ENCODE measurements at places on chromosomes 5 and 9. TPM values are rescaled to one million over a fixed set of nuclear protein-coding genes. Genes with fewer than 3 reads are reported as not detected.

DNA sequence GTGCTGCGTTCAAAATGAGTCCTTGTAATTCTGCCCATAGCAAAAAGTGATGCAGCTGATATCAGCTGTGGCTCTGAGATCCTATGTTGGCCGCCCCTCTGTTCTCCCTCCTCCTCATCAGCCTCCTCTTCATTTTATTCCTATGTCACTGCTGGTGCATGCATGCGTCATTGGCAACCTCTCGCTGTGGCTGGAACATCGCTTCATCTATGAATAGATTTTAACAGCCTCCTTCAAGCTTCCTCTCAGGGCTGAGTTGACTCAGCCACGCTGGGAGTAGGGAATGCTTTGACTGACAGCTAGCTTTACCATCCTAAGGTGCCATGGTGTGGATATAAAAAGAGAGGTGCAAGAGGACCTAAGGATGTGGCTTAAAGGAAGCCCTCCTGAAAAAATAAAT is 303.5 kb downstream of the PLK2 start:
- DNase-seq = no peak

DNA sequence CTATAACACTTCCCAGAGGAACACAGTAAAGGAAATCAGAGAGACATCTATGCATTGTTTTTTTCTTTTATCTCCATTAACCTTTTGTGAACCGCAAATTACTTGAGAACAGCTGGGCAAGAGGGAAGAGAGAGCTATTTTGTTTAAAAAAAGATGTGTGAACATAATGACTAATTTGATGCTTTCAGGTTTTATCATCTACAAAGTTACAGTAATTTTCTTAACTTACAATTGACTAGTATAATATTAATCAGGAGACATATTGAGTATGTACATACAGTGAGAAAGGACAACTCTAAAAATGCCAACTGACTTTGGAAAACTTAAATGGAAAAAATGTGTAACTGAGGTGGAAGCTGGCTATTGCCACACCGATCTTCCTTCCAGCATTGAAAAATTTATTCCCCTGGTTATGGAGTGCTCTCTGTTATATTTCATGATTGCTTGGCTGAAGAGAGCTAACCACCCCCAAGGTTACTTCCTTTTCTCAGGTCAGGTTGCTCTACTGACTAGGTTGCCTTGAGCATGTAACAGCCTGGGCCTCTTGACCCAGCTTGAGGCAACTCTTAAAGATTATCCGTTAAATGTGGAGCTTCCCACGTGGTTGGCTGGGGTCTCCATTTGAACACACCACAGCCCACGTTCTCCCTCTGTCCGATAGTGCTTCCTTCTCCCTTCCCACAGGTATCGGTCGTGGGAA is 62.6 kb upstream of the C6 start:
- no peak for DNase-seq

GRCh38 chr5:41445937-41446563 is 64.4 kb downstream of the PLCXD3 start:
- no peak for DNase-seq

DNA sequence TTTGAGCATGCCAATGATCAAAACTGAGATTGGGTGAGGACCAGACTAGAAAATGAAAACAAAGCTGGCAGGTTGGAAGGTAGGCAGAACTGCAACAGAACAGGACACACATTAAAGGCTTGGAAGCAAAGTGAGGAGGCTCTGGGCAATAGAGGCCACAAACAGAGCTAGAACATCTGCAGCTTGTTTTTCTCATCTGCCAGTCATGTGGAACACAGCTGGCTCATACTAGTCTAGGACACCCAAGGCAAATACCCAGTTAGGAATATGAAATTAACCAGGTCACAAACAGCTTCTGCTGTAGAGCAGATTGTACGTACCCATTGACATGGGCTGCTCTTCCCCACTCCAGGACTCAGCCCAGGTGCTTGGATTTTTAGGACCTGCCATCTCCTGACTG is 61.7 kb downstream of the SPEF2 start:
- no peak for DNase-seq

DNA sequence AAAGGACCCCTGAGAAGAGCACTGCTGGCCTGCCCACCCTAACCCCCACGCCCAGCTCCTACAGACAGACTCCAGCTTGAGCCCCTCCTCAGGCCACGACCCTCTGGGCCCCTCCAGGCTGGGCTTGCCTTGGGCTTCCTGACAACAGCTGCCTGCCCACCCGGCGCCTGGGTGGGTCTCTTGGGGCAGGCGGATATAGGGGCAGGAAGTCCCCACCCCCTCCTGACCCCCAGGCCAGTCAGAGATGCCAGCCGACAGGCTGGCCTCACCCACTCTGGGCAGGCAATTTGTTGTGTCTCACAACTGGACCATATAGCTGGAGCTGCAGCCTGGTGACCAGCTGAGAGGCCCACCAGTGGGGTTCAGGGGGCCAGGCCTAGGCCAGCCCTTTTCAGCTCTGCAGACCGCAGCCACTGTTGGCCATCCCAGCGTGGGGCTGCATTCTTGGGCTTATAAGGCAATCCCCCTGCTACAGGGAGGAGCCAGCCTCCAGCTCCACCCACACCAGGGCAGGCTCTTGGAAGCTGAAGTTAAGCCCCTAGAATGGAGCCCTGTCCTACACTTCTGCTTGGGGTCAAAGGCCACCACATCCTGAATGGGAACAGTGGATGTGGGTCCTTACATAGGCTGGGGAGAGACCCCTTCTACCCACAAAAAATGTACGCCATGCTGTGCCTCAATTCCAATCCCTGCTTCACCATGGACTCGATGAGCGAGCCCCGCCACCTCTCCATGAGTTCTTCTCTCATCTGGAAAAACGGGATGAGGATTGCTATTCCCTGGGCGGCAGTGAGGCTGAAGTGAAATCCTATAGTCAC is 2.0 kb downstream of the PDLIM7 start:
- DNase-seq = peak; percentile 78

- no peak for DNase-seq
These were observed 288.5 kb downstream of the OSTF1 start for GRCh38 chr9:75376680-75377254.

DNA sequence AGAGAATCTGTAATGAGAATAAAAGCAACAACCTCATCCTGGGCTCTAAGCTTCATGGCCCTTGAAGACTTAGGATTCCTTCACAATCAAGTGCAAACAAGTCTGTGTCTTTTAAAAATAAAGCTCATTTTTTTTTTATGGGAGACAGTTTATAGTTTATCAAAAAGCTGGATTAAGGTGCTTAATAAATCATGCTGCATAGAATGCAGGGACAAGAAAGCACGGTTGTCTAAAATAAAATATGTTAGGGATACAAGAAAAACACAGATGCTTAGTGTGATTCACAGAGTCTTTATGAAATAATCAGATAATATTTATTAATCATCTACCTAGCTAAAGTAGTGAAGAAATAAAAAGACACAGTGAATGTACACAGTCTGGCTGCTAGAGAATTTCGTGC is 2045.9 kb upstream of the WWC1 start:
- DNase-seq = no peak

DNA sequence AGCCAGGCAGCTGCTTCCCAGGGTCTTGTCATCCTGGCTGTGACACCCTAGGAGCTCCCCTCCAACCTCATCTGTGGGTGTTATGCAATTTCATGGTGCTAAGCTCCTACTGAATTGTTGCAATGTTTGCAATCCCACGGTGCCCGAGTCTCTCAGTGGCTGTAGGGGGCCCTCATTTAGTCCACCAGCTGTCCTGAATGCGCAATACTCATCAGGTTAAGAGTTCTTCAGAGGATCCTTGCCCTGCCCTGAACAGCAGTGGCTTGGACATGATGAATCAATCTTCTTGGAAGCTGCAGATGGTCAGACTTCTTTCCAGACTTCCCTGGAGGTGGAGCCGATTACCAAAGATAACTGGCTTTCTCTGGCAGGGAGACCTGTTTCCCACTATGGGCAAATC is 584.1 kb downstream of the CCDC171 start:
- no peak for DNase-seq

The ZNF483 gene
- polyA plus RNA-seq = 1.9 TPM

The CD14 gene
- 10.6 TPM for polyA plus RNA-seq

The COL23A1 gene
- 6.3 TPM for polyA plus RNA-seq

The CXCL14 gene
- 25.9 TPM for polyA plus RNA-seq

The IL4 gene
- polyA plus RNA-seq = not detected

The GALT gene
- 83.2 TPM for polyA plus RNA-seq

The TPD52L3 gene
- polyA plus RNA-seq = not detected

Data from renal pelvis (tissue), 12 donors.